ENCODE measurements at places on chromosomes 4 and X.

- no peak for DNase-seq
Measured at GRCh38 chr4:142700531-142700930, 145.6 kb downstream of the INPP4B start.

DNA sequence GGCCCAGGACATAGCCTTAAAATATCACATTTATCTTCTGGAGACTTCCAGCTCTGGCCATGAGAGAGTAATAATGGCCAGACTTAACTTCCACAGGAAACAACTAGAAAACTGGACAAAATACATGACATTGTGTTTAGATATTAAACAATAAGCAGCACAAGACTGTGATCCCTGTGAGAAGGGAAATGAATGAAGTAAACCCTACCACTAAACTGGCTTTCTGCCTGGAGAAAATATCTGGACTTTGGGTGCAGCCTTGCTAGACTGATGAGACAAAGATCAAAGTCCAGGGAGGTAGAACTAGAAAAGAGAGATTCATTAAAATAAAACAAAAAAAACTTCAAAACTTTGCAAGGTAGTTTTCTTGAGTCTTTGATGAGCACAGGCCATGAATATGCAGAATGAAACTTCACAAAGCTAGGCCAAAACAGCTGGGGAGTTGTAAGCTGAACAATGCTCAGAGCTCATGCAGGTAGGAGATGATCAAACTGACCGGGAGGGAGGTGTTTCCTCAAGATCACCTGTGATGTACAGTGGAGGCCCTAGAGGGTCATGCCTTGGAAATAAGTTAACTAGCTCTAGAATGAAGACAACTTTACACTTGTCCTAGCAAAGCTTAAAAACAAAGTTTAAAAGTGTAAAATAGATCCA lies 147.0 kb upstream of the SH3RF1 start:
- no peak for DNase-seq

GRCh38 chr4:4386736-4387392 lies at the start of gene NSG1:
Gene NSG1, plus strand, starts transcription at chr4:4387102. Its CDS starts 528 bp downstream, at chr4:4387630.
- DNase-seq: peak; percentile 34

DNA sequence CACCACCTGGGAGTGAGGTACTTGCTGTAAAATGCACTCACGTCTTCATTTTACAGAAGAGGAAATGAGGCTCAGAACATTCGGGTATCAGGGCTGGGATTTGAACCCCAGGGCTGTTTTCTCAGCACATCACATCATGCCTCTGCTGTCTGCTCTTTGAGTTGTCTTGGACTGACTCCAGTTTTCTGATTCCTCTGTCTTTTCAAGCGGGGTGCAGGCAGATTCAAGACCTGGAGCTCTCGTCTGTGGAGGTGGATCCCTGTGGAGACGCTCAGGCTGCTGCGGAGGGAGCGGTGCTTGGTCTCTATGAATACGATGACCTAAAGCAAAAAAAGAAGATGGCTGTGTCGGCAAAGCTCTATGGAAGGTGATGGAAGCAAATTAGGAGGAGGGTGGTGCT lies 6.3 kb downstream of the LAP3 start:
- no peak for DNase-seq

GRCh38 chrX:57313583-57314215 lies 27.2 kb downstream of the FAAH2 start:
- no peak for DNase-seq

GRCh38 chr4:154908168-154908567 lies 127.1 kb downstream of the RBM46 start:
- no peak for DNase-seq

GRCh38 chr4:125735102-125735501 lies 420.3 kb downstream of the FAT4 start:
- DNase-seq: no peak

DNA sequence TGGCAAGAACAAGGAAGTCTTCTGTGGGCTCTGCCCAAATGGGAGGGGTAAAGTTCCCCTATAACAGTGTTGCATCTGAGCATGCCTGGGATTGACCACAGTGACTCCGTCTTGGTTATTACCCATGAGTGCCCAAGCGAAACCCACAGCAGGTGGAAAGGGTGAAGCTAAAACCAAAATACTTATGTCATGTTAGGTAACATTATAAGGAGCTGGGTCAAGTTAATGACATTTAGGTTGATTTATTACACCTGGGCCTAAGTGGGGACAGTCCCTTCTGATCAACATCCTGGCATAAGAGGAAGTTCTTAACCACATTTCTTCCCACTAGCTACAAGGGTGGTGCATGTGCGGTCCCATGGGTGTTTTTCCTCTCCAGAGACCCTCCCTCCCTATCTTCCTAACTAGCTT lies 1.3 kb upstream of the ZNF732 start:
- no peak for DNase-seq

DNA sequence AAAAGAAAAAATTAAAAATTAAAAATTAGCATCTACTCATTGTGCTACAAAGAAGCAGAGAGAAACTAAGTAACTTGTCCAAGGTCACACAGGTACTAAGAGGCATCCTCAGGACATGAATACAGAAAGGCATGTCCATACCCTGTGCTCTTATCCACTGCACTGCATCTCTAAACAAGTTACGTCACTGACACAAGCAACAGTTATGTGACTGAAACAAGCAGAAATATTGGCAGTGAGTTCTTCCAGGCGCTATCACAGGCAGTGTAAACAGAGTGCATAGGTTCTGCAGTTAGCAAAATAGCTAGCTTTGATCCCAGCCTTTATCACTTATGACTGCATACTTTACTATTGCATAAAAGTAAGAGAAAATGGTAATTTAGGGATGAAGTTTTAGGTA lies 7.9 kb downstream of the VEGFC start:
- DNase-seq: no peak

DNA sequence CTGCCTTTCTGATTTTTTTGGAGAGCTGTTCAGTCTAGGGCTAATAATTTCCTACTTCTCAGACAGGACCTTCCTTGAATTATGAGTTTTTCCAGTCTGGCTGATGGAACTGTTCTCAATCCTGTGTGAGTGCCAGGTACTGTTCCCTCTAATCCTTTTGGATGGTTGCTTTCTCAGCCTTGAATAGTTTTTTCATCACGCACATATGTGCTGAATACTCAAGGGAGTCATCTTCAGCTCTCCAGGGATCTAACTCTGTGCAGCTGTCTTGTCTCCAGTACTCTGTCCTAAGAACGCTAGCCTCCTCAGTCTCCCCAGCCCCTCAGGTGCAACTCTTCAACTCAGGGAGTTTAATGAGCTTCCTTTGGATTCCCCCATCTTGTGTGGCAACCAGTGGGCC lies 93.2 kb downstream of the GASK1B start:
- no peak for DNase-seq

DNA sequence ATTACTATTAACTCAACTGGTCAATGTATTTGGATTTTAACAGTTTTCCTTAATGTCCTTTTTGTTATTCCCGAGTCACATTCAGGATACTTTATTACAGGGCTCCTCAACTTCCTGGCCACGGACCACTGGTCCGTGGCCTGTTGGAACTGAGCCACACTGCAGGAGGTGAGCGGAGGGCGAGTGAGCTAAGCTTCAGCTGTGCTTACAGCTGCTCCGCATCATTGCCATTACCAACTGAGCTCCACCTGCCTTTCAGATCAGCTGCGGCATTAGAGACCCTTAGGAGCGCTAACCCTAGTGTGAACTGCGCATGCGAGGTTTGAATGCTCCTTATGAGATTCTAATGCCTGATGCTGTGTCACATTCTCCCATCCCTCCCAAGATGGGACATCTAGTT lies 591.7 kb downstream of the CCSER1 start:
- DNase-seq: no peak

DNA sequence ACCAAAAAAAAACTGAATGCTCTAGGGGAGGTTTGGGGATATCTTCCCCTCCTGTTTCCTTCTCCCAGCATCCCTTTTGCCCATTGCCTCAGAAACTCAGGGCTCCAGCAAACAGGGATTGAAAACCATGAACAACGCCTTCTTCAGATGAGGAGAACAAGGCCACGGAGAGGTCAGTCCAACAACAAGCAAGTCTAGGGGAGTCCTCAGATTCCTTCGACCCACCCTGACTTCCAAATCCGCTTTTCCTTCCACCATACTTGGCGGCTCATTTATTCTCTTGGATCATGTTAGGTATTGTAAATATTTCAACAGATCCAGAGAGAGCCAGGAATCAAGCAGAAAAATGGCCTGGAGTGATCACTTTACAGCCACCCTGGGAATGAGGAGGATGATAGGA lies 21.9 kb downstream of the REELD1 start:
- no peak for DNase-seq

- no peak for DNase-seq
Measured at GRCh38 chrX:47112316-47112954, 32.1 kb downstream of the NDUFB11 start.

DNA sequence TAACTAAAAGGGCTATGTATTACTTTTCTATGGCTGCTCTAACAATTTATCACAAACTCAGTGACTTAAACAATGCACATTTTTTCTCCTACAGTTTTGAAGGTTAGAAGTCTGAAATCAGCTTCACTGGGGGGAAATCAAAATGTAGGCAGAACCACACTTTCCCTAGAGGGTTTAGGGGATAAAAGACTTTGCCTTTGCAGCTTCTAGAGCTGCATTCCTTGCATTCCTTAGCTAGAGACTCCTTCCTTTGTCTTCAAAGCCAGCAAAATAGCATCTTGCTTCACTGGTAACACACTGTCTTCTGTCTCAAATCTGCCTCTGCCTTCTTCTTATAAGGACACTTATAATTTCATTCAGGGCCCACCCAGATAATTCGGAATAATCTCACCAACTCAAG lies 152.4 kb upstream of the SPIN4 start:
- no peak for DNase-seq

DNA sequence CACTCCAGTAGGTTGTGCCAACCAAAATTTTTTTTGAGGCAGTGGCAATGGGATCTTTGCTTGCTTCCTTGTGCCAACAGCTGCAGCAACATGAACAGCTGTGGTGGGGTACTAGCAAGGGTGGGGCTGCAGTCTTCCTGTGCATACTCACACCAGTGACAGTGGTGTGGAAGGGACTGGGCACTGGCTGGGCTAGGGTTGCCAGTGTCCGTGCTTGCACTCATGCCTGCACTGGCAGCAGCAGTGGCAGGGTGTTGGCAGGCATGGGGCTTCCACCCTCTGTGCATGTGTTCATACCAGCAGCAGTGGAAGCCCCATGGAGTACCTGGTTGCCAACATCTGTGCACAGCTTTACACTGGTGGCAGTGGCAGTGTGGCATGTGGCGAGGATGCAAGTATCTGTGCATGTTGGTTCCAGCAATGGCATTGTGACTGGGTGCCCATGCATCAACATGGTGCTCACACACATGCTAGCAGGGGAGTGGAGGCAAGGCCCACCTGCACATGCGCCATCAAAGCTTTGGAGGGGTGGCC lies 1312.6 kb downstream of the PCDH18 start:
- no peak for DNase-seq

DNA sequence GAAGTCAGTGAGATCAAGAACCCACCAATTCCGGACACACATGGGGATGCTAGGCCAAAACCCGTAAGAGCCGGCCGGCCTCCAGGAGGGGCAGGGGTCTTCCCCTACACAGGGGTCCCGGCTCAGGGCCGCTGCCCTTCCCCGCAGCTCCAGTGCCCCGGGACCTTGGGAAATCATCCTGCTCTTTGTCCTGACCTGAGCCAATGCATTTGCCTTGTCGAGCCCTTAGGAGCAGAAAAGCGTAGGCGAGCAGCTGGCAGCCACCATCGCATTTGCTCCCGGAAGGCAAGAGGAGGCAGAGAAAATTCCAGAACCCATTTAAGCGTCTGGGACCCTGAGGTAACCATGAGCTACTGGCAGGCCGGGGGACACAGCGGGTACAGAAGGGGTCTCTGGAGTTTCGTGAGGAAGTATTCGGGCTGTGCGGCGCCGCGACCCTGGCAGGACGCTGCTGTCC lies 7.4 kb upstream of the TNIP2 start:
- DNase-seq: no peak

GRCh38 chrX:47879463-47879862 lies 42.8 kb downstream of the ZNF81 start:
- no peak for DNase-seq

GRCh38 chr4:36551697-36552214 lies 270.3 kb downstream of the DTHD1 start:
- no peak for DNase-seq

GRCh38 chr4:146548443-146548842 lies 26.7 kb upstream of the SLC10A7 start:
- no peak for DNase-seq

DNA sequence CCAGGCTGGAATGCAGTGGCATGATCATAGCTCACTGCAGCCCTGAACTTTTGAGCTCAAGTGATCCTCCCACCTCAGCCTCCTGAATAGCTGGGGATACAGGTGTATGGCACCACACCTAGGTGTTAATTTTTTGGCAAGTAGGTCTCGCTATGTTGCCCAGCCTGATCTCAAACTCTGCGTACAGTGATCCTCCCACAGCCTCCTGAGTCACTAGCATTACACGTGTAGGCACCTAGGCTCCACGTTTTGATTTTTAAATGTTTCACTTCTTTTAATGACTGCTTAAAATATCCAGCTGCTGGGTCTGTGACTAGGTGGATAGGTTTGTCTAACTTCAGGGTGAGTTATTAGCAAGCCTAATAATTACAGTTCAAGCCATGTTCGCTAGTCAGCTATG lies 44.5 kb downstream of the GATB start:
- DNase-seq: no peak

GRCh38 chr4:110641218-110641617 lies 18.3 kb upstream of the PITX2 start:
- DNase-seq: no peak

DNA sequence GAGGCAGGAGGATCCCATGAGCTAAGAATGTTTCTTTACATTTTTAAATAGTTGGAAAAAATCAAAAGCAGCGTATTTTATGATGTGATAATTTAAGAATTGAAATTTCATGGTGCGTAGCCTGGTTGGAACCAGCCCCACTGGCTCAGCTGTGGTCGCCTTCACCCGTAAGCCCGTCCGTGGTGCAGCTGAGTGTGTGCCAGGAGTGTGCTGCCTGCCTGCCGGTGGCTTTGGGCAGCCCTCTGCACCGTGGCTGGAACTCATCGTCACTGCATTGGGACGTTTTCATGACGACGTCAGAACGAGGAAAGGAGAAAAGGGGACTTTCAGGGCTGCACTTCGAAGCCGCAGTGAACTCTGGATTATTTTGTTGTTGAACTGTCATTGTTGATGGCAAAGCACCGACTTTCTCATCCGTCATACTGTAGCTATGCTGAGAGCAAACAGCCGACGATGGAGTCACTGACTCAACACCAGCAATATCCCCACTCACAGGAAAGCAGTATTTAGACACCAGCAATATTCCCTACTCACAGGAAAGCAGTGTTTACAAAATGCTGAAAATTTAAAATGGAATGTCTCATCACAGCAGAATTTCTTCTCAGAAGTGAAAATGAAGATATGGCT lies 35.1 kb downstream of the PCGF3 start:
- no peak for DNase-seq

DNA sequence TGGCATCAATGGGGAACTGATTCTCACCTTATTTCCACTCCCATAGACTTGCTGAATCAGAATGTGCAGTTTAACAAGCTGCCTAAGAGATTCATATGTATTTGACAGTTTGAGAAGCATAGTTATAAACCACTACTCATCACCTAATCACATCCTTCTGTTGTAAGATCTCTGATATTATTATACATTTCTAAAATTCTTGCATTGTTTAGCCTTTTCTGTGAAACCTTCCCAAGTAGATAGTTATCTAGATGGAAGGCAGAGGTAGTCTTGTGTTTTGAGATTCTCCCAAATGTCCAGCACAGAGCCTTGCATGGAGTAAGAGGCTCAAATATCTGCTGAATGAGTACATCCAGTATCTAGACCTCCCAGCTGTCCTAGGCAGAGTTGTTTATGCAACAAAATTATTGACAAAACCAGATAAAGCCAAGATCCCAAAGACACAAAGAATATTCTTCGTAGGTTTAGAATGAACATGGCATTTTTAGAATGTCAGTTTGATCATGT lies 227.3 kb downstream of the KDR start:
- DNase-seq: no peak

- DNase-seq: no peak
Measured at GRCh38 chr4:120348521-120348920, 281.9 kb upstream of the MAD2L1 start.
